Hematopoietic multipotent progenitor cell treated with erythropoietin and hydrocortisone succinate and interleukin-3 and kit ligand, for 17 days (in vitro differentiated cells): ENCODE measurements at places on chromosomes 11 and 22.

DNA sequence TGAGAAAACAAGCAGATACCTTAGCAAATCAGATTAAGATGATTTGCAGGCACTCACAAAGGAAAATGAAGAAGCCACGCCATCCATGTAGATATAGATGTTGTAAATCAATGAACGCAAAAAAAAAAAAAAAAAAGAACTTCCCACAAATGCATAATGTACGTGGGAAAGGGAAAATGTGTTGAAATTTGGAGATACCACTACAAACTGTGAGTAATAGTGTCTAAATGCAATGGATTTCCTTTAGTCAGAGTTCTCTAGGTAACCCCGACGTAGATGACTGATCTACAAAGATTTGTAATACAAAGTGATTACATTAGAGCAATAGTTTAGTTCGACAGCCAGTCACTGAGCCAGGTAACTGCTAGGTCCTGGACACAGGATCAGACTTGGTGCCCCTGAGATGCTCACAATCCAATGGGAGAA is 783 bp upstream of the ANKRD54 start:
- DNase-seq = no peak

DNA sequence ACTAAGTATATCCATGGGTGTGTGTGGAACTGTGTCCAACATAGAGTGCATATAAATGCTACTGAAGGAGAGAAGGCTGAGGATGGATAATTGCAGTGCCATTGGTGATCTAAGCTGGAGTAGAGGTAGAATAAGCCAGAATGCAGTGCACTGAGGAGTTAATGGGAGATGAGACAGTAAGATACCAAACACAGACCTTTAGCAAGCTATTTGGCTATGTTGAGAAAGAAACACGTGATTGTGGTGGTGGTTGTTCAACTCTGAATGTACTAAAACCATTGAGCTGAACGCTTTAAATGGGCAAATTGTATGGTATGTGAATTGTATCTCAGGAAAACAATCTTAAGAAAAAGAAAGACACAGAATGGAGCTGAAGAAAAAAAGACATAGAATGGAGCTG is 22.8 kb downstream of the JAML start:
- DNase-seq = no peak

GRCh38 chr11:30585892-30586250 is 282 bp downstream of the MPPED2 start:
- DNase-seq = no peak

DNA sequence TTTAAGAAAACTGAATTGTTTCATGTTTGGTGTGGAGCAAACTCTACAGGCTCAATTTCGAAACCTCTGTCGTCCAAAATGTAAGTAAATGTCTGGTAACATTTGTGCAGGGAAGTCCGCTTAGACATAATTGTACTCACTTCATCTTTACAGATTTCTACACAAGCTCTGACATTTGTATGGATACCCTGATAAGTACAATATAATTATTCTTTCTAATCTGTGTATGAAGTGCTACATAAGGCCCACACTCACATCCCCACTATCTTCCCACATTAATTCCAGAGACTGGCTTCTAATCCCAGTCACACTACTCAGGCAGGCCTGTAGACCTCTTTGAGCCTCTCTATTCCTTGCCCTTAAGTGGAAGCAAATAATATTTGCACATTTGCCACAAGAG is 129.2 kb upstream of the LMO1 start:
- no peak for DNase-seq

DNA sequence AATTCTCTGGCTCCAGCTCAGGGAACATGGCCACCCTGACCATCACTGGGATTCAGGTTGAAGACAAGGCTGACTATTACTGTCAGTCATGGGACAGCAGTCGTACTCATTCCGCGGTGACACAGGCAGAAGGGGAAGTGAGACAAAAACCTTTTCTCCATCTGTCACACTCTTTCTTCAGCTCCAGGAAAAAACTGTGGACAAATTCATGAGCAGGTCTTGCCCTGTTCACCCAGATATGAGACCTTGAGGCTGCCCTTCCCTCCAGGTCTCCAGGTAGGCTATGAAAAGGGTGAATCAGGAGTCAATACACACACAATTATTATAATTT is 39.4 kb upstream of the GGTLC2 start:
- no peak for DNase-seq

GRCh38 chr11:120205596-120206161 is 5.2 kb upstream of the OAF start:
- no peak for DNase-seq

DNA sequence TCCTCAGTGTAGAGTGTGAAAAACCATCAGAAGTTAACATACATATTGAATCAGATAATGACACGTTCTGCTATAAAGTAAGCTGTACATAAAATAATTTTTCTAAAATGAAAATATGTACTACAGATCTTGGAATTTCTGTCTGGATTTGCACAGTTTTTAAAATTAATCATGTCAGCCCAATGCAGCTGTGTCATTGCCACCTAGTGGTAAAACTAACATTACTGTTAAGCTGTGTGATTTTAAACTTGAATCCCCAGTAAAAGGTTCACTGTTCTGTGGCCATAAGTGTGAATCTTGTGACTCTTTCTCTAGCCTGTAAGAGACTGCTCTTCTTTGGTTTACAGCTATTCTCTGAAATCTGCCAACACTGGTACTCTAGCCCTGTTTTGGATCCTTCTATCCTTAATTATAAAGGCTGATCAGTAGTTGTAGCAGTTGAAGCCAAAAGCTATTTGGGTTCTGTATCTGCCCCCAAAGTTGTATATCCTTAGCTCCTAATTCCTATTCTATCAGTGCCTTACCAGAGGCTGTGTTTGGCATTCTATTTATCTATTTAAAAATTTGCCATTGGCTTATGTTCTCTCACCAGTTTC is 4.0 kb downstream of the JRKL start:
- DNase-seq = peak; percentile 34

DNA sequence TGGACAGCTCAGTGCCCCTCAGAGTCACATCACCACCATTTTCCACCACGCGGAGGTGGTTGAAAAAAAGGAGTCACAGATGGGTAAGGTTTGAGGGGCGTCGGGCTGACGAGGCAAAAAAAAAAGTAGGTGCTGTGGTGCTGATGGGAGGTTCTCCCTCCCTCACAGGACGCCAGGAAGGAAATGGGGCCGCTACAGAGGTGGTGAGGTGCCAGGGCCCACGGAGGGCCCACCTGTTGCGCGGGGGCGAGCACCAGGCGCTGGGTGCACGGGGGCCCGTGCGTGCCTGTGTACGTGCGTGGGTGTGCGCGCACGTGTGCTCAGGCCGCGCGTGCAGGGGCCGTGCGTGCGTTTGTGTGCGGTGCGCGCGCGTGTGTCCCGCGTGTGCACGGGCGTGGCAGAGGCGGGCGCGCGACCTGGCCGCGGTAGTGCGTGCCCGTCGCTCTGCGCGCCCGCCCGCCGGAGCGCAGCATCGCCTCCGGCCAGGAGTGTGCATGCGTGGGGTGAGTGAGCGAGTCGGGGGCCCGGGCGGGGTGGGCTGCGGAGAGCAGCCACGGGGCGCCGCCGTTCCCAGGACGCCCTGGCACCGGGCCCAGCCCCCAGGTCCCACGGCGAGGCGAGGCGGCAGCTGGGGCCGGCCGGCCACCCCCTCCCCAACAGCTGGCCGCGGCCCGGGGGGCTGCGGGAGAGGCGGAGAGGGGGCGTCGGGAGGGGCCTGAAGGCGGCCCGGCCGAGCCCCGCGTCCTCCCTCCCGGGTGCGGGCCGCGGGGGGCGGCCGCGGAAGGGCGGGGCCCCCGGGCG is 2.8 kb downstream of the PDGFB start:
- no peak for DNase-seq

DNA sequence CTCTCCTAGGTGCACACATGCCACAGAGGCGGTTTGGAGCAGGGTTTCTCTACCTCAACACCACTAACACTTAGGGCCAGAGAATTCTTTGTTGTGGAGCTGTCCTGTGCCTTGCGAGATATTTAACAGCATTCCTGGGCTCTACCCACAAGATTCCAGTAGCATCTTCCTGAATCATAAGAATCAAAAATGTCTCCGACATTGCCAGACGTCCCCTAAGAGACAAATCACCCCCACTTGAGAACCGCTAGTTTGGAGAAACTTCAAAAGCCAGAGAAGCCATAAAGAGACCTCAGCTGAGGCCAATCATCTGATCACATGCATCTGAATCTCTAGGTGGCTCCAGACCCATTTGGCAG is 16.1 kb downstream of the MFNG start:
- no peak for DNase-seq

DNA sequence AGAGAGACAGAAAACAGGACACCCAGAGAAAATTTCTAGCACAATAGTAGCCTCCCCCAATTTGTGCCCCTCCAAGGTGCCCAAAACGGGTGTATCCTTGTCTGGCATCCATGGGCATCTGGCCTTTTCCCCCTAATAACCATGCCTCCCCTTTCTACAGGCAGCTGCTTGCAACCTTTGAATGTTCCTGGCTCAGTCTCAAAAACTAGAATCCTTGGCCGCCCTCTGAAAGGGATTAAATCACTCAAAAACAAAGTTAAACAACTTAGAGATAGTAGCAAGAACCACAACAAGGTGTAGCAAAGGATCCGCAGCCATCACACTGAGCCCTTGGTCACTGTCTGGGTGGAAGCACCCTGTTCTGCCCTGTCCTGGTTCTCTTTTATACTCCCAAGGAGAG is 105.6 kb downstream of the MN1 start:
- DNase-seq = no peak

GRCh38 chr11:127061947-127062346 is 61.4 kb upstream of the KIRREL3 start:
- no peak for DNase-seq

DNA sequence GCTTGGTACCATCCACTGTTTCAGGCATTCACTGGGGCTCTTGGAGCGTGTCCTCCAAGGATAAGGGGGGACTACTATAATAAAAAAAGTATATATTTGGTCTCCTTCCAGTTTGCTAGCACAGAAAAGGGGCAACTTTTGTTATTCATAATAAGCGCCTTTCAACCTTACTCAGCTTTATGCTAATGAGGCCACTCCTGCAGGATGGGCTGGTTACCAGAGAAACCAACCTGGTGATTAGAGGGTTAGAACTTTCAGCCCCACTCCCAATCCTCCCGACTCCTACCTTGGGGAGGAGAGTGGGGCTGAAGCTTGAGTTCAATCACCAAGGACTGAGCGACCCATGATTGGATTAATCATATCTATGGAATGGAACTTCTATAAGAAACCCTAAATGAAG is 31.8 kb downstream of the PPFIBP2 start:
- DNase-seq = no peak

- no peak for DNase-seq
Observed at GRCh38 chr11:65816696-65817095, 17.1 kb upstream of the SNX32 start.

DNA sequence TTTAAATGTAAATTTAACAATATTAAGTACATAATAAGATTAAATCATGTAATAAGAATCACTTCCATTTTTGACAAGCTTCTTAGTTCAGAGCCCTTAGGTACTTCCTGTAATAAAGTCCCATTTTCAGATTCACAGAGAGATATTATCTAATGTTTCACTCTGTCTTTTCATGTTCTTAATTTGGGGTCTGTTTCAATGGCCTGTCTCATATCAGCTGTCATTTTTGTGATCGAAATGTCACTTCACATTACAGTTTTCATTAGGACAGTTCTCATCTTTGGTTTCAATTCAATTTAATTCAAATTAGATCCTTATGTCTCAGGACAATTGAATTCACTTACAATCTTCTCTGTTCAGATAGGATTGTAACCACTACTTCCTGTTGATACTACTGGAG is 22.6 kb upstream of the OLFML1 start:
- no peak for DNase-seq

DNA sequence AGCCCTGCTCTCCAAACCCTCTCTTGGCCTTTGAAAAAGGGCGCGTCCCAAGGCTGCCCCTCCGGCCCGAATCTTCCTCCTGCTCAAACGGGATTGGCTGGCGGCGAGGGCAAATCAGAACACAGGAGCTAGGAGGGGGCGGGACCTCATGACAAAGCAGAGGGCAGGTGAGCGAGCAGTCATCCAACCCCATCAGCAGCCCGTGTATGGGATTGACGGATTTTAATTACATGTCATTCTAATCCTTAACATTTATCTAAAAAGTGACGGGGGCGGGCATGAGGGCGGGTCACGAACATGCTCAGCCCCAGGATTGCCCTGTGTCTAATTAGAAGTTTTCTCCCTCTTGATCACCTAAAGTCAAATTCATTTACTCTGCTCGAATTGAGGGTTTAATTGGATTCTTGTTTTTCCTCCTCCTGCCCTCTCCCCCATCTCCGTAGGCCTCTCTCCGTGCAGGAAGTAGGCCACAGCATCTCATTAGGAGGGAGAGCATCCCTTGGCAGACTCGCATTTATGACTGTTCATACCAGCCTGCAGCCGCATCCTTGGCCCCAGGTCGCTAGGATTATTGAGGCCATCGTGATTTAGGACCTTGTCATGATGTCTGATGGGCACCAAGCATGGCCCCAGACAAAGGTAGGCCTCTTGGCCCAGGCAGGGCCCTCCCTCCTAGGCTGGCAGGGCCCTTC is 147.1 kb downstream of the CHST1 start:
- DNase-seq = no peak

DNA sequence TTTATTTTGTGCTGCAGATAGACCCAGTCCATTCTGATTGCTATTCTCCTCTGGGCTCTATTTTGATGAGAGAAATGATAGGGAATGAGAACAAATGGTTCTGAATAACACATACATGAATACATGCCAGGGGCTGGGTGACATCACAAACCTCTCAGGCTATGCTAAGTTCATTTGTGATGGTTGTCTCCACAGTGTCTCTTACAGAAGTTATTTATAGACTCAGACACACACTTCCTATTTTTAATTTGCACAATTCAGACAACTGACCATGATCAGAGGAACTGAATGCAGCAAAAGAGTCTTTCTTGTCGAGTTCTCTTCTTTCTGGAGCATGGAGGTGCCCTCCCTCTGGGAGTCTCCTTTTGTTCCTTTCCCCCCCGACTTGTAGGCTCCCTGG is 991.7 kb downstream of the OPCML start:
- no peak for DNase-seq

- no peak for DNase-seq
Observed at GRCh38 chr11:119316016-119316728, 758 bp downstream of the MCAM start.

GRCh38 chr11:126115816-126116331 is 53.2 kb upstream of the CDON start:
- no peak for DNase-seq

DNA sequence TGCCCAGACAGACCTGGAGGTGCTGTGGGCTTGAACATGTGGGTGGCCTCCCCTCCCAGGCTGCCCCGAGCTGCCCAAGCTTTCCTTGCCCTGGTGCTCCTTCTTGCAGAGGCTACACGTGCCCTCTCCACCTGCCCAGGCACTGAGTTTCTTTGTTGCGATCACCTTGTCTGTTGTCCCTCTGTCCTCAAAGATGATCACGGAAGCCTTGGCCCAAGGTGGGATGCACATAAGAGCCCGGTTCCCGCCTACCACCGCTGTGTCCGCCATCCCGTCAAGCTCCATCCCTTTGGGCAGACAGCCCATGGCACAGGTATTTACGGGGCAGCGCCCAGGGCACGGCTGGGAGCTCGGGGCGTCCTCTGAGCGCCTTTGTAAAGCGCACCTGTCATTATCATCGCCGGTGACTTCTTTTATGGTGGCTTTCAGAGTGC is 67.5 kb downstream of the MED15 start:
- no peak for DNase-seq
